ENCODE measurements at places on chromosomes 5 and 9.

DNA sequence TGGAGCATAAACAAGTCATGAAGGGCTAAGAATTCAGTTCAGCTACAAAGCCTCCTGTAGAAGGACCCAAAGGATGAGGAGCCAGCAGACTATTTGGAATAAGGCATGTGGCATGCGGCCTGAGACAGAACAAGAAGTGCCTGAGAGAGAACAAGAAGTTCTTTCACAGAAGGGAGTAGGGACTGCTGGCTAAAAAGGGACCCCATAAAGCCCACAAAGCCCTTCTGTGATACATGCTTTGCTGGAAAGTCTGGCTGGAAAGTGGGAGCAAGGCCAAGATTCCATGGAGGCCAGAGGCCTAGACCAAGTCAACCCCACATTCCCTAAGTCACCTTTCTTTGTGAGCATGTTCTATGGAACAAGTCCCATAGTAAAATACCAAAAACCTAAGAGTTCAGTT lies 35.9 kb upstream of the UBAP2 start:
- DNase-seq = no peak

DNA sequence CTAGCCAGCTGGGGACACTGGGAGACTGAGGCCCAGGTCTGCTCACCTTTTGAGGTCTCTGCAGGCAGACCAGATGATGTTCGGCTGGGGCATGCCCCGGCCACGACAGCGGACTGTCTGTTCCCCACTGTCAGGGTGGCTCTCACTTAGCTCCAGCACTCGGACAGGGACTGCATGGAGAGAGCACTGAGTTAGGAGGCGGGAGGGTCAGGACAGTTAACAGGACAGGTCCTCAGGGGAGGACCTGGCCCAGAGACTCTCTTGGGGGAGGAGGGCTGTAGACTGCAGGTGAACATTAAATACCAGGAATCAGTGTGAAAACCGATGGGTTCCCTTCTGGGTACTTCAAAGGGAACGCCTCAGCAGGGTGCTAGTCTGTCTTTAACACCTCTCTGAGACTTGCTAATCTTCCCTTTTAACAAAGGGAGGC lies 25.1 kb downstream of the PDGFRB start:
- DNase-seq = no peak

DNA sequence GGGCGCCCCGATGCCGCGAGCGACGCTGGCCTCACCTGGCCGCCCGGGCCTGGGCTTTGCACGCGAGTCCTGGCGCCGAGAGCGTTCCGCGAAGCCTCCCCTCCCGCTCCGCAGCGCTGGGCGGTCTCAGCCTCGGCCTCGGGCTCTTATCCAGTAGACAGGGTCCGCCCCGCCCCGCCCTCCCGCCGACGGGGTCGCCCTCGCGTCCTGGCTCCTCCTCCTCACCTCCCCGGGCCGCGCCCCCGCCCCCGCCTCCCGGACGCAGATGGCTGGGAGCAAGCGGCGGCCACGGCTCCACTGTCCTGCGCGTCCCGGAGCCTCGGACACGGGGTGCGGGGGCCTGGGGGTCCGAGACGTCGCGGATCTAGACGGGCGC lies at the start of gene SLC6A3:
Gene SLC6A3, minus strand, starts transcription at position 128 of the 376 bp plus-strand sequence. CDS start 2,243 bp downstream, outside the sequence.
- DNase-seq = no peak

GRCh38 chr5:151345808-151346478 lies 1.4 kb downstream of the SLC36A2 start:
- DNase-seq = no peak
